Transverse colon (tissue), 4 donors: ENCODE measurements at places on chromosomes 12 and 14. TPM values are rescaled to one million over a fixed set of nuclear protein-coding genes. Genes with fewer than 3 reads are reported as not detected.

DNA sequence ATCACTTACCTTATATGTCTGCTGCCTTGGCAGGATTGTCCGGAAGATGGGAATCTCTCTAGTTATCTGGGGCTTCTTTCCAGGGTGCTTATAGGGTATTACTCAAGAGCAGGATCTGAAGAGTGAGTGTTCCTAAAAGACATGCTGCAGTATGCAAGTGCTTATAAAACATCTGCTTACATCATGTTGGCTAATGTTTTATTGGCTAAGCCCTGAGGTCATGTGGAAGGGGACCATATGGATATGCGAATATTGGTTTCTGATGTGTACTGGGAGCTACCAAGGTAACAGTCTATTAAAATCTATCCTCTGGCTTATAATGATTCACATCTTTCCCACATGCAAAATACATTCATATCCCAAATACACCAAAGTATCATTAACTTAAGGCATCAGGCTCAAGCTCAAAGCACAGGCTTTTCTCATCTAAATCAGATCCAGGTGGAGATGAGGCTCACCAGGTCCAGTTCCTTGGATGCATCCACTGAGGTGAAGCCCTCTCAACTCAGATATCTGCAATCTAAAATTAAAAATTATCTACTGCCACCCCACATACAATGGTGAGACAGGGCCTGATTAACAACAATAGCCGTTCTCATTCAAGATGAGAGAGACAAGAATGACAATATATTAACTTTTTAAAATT, 29.8 kb downstream of the LRRIQ1 start:
- DNase-seq = no peak
- H3K27ac ChIP-seq = no peak overlapping the region
- H3K36me3 ChIP-seq = no peaks in the 10 kb centered on the region
- no peak overlapping the region for H3K4me3 ChIP-seq
- H3K27me3 ChIP-seq = no peaks in the 10 kb centered on the region
- no peaks in the 10 kb centered on the region for H3K4me1 ChIP-seq

GRCh38 chr12:8622646-8623045, 10.0 kb upstream of the AICDA start:
- DNase-seq = no peak
- no peaks in the 10 kb centered on the region for H3K27me3 ChIP-seq
- no peaks in the 10 kb centered on the region for H3K36me3 ChIP-seq

DAZAP2 gene
- 243 TPM for total RNA-seq

GRCh38 chr12:105337391-105337790, 6.9 kb downstream of the C12orf75 start:
- no peaks in the 10 kb centered on the region for H3K27me3 ChIP-seq
- no peak overlapping the region for H3K4me3 ChIP-seq
- no peak overlapping the region for H3K27ac ChIP-seq
- H3K36me3 ChIP-seq = no peaks in the 10 kb centered on the region
- DNase-seq = no peak

DNA sequence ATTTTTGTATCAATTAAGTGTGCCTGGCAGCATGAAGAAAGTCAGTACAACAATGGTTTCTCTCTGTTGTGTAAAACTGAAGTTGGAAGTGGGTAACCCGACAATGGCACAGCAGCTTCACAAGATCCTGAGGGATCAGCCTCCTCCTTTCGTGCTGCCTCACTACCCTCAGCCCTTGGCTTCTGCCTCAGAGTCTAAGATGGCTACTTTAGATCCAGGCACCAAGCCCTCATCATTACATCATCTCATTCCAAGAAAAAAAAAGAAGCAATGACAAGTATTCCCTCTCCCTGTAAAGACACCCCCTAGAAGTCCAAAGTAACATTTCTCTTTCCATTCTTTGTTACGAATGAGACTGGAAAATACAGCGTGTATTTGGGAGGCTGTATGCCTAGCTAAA, 92.6 kb downstream of the DNAI7 start:
- no peak for DNase-seq
- no peaks in the 10 kb centered on the region for H3K36me3 ChIP-seq
- no peaks in the 10 kb centered on the region for H3K27me3 ChIP-seq
- H3K4me1 ChIP-seq = no peaks in the 10 kb centered on the region
- no peak overlapping the region for H3K27ac ChIP-seq

DNA sequence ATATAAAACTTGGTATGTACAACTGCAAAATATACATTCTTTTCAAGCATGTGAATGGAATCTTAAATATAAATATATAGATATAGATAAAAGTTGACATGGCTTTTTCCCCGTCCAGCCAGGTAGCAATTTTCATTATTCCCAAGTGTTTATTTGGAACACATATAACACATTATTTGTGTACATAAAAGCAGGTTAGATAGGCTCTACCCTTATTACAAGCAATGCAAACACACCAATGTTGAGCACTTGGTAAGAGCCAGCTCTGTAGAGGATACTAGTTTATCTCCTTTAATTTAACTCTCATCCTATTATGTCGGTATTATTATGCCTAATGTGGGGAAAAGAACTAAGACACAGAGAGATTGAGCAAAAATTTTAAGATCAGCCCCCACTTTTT, 7.0 kb upstream of the INSM2 start:
- no peak overlapping the region for H3K4me3 ChIP-seq
- H3K4me1 ChIP-seq = no peaks in the 10 kb centered on the region
- no peak for DNase-seq
- H3K27me3 ChIP-seq = peaks cover 67% of the 10 kb centered on the region

CLEC4C gene
- total RNA-seq = not detected

DNA sequence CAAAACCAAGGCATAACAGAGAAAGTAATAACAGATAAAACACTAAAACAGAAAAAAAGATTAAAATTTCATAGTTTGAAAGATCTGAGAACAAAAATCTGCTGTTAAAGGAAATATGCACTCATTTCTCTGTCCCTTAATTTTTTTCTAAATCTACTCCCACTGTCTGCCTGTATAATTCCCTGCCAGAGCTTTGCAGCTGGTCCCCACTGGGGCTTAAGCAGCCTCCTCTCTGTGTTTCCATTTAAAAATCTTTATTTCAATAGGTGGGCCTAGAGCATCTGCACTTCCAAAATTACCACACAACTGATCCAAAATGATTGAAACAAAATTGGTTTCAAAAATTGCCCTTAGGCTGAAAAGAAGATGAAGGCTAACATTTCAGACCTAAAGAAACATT, 6.4 kb upstream of the SIX6 start:
- H3K36me3 ChIP-seq = no peaks in the 10 kb centered on the region
- H3K4me1 ChIP-seq = no peaks in the 10 kb centered on the region
- no peak overlapping the region for H3K4me3 ChIP-seq

- DNase-seq = peak; percentile 87
- H3K27me3 ChIP-seq = peaks cover 79% of the 10 kb centered on the region
- H3K27ac ChIP-seq = no peak within 1 kb of the TSS
- peak within 1 kb of the TSS; percentile 45 for H3K4me3 ChIP-seq
Observed at GRCh38 chr12:49336645-49337584, at the start of gene C1QL4. Gene C1QL4, minus strand, starts transcription at chr12:49337188. Its CDS starts 711 bp downstream, at chr12:49336477.

DNA sequence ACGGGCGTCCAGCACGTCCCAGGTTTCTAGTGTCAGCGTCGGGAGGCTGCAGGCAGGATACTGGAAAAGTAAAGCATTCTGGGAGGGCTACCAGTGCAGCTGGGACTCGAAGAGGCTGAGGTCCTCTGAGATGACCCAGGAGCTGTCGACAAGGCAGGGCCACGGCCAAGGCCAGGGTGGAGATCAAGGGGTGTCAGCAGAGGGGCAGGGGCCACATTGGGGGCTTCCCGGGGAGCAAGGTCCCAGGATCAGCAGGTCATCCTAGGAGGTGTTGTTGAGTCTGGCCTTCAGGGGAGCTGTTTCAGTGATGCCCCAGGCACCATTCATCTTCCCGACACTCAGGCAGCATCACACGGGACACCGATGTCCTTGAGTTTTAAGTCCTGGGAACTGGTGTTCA, 377.8 kb upstream of the SFSWAP start:
- no peaks in the 10 kb centered on the region for H3K4me1 ChIP-seq
- H3K36me3 ChIP-seq = no peaks in the 10 kb centered on the region
- no peak for DNase-seq

MIP gene
- total RNA-seq = not detected

SERPINA12 gene
- not detected for total RNA-seq

RFX4 gene
- not detected for total RNA-seq

CERS5 gene
- 17.5 TPM for total RNA-seq
